ENCODE measurements at places on chromosomes 7 and 10. TPM values are rescaled to one million over a fixed set of nuclear protein-coding genes. Genes with fewer than 3 reads are reported as not detected.

- DNase-seq: no peak
These were observed 1.1 kb upstream of the HOXA13 start for GRCh38 chr7:27200761-27201579.

DNA sequence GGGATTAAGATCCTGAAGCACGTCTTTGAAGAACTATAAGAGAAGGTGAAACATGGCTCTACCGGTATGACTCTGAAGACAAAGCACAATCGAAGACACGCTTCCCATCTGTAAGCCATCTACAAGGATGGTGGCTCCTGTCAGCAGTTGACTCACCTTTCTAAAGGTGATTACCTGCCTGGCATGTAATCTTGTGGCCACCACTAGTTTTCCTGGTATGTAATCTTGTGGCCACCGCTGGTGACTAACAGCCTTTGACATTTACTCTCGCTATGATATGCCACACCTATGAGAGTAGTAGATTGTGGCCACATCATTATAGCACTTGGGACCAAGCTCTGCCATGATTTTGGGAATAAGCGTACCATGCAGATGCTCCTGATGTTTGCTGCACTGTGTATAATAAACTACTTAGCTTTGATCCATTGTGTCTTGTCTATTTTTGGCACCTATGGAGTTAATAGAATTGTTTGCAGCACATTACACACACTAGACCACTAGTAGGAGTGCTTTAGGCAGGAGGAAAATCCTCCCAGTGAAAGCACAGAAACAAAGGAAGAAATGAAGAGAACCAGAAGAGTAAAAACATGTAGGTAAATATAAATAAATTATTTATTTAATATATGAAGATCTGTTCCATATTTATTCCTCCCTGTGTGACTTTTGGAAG is 59.8 kb downstream of the VAX1 start:
- no peak for DNase-seq

GRCh38 chr7:123995617-123996326 is 37.1 kb downstream of the TMEM229A start:
- no peak for DNase-seq

DNA sequence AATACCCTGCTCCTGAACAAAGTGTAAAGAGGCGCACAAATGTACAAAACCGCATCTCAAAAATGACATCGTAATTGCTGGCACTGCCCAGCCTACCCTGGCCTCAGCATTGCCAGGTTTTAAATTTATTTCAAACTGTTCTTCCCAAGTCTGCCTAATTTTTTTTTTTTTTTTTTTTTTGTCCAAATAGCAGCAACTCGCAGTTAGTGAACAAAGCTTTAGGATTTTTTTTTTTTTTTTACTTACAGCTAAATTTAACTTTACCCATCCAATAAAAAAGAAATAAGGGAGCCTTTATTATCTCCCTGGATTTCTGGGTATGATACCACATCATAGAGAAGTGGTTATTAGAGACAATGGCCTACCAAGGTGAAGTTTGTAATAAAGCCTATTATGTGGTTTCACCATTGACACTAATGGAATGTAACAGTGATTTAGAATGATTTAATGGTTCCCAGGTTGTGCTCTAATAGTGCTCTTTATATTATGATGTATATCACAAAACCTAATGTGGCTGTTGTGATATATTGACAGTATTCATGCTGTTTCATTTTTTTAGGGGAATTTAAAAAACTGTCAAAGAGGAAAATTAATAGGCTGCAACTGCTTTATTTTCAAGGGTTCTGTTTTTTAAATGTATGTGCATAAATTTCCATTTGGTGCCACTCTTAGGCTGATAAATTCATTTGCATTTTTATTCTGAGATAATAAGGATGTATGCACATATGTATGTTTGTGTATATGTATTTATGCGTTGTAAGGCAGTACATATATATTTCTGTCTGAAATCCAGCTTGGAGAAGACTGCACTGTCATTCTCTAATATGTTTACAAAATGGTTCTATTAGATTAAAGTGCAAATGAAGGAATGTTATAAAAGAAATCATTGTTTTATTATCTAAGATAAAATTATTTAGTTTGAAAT is 309.0 kb downstream of the TFEC start:
- no peak for DNase-seq

DNA sequence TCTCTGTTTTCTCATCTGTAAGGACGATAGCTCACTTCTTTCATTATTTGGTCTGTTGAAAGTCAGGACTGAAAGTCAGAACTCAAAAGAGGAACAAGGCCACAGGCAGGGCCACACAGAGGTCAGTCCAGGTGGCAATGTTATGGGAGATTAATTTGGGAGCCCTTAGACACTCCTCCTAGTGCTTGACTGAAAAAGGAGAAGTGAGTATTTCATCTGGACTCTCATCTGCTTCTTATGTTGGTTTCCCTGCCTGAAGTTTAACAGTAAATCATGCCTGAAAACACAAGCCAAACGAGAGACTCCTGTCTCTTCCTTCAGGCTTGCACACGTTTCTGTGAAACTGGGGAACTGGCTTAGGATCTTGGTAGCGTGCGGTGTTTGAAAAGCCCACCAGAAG is 248.5 kb downstream of the BUB3 start:
- DNase-seq: no peak

DNA sequence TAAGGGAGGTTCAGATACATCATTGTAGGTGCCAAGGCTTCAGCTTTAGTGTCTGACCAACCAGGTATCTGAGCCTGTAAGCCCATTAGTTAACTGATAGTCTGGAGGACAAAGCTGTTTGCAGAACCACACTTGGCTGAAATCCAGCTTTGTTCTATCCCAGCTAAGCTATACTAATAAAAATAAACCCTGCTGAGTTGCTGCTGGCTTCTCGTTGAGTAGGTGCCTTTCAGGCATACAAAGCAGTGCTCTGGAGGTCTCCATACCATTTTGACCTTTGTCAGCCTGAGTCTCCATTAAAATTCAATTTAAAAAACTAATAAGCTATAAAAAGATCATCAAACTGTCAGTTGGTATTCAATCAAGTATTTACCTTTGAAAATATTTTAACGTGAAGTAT is 22.0 kb downstream of the CDCA7L start:
- DNase-seq: no peak

Gene TFR2
- 0.20 TPM for total RNA-seq
